ENCODE measurements at places on chromosomes 3 and 15.

- no peak for DNase-seq
Measured at GRCh38 chr3:180324791-180325190, 277.2 kb upstream of the TTC14 start.

DNA sequence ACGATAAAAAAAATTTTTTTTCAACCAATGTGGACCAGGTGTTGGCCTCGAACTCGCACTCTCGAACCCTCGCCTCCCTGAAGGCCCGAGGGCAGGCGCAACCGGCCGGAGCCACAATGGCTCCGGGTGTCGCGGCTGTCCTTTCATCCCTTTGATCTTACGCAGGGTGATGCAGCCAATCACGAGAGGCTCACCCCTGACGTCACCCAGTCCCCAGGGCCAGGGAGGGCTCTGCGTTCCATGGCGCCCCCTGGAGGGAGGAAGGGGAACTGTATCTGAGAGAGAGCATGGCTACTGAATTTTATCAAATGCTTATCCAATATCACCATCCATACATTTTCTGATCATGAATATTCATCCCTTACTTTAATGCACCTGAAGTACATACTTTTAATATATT is 15.4 kb upstream of the GMNC start:
- peak; percentile 43 for DNase-seq

GRCh38 chr3:126529585-126530170 is 5.7 kb downstream of the CHST13 start:
- DNase-seq: no peak

DNA sequence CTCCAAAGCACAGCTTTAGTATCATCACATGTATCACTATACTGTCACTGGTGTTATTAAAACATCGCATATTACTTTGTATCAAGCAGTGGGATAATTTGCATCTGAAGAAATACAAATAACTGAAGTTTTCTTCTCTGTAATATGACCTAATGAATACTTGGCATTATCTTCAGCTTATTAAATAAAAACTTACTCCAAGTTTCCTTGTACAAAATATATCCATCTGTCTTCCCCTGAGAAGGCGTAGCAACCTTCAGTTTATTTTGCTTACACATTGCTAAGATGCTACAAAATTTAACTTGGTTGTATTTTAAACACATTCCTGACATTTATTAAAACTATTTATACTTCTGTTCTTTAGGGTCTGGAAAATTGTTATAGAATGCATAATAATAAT is 13.7 kb downstream of the FGF7 start:
- DNase-seq: no peak

GRCh38 chr15:55707518-55707917 is 35.4 kb downstream of the PRTG start:
- no peak for DNase-seq

- no peak for DNase-seq
Measured at GRCh38 chr3:152706991-152707713, 127.8 kb upstream of the P2RY1 start.

GRCh38 chr15:29053006-29053405 is 167.2 kb downstream of the APBA2 start:
- no peak for DNase-seq

- peak; percentile 90 for DNase-seq
Measured at GRCh38 chr15:86624261-86625036, 544.8 kb downstream of the AGBL1 start.

DNA sequence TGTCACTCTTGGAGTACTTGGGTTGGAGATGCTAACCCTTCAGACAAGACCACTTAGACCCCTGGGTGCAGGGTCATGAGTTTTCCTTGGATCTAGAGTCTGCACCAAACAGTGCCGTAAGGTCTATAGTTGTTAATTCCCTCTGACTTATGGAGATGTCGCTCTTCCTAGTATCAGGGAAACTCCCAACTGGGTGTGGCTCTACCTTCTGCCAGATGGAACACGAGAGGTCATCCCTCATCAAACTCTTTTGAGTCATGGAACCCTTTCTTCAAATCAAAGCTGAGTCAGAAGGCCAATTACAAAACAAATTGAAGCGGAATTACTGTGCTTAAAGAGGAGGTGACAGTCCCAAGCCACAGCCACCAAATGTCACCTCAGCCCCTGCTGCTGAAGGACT is 514.9 kb upstream of the PROK2 start:
- no peak for DNase-seq

DNA sequence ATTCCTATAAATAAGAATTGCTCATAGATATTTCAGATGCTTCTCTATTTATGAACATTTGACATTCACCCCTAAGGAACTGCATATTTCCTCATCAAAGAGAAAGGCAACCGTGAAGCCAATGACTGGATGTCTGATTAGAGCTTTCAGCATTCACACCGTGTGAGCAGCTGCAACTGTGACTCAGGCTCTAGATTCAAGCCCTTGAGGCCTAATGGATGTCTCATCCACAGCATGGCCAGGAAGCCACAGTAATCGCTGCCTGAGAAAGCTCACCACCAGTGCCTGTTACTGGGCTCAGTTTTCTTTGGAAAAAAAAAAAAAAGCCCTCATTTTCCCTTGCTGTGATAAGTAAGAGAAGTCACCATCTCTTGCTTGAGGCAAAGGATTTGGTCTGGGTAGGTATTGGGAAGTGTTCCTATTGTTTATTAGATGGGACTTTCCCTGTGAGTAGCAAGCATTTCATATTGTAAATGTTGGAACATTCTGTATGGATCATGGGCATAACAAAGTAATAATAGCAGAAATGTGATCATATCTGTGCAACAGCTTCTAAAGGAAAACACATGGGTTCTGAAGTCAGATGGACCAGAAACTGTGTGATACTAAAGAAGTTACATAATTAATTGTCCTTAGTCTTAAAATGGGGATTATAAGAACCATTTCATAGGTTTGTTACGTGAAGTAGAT is 783.7 kb downstream of the AGBL1 start:
- DNase-seq: no peak

- no peak for DNase-seq
Measured at GRCh38 chr3:173221010-173221409, 80.0 kb upstream of the SPATA16 start.

- no peak for DNase-seq
Measured at GRCh38 chr3:72316501-72317279, 531.6 kb downstream of the SHQ1 start.

DNA sequence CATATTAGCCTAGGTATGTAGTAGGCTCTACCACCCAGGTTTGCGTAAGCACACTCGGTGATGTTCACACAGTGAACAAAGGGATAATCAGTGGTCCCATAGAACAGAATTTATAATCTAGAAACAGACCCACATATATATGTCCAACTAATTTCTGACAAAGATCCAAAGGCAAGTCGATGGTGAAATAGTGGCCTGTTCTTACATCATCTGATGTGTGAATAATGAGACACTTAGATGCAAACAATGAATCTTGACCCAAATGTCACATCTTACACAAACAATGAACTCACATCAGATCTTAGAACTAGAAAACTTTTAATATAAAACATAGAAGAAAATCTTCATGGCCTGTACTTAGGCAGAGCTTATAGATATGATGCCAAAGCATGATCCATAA is 17.6 kb upstream of the TM2D3 start:
- DNase-seq: no peak

GRCh38 chr3:30597131-30597768 is 9.2 kb upstream of the TGFBR2 start:
- no peak for DNase-seq

GRCh38 chr15:66778314-66778665 is 76.3 kb downstream of the SMAD6 start:
- DNase-seq: no peak

DNA sequence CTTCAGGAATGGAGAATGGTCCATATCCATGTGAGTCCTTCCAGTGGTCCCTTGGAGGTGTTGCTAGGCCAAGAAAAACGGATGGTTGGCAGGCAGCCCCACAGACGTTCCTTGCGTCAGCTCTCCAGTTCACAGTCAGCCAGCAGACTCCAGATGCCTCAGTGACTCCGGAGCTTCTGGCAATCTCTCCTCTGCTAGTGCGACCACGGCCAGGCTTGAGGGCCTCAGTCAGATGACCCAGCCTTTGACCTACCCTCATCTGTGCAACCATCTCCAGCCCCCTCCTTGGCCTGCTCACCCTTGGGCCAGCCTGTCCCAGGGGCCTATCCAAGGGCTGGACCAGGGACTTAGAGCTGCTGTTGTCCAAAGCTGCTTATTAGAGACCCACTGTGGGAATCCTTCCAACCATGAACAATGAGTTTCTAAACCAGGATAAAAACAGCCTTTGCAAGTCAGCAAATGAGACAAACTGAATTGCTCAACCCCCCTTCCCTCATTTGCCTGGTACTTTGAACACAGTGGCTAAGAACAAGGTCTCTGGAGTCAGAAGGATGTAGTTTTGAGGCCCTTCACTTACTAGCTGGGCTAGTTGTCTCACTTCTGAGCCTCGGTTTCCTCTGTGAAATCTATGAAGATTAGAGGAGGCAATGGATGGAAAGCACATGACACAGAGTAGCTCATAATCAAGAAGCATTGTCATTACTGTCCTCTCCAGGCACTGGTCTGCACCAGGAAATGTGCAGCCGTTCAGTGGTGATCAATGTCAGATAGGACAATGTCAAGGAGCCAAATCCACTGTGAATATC is 44.8 kb downstream of the ANP32A start:
- no peak for DNase-seq

DNA sequence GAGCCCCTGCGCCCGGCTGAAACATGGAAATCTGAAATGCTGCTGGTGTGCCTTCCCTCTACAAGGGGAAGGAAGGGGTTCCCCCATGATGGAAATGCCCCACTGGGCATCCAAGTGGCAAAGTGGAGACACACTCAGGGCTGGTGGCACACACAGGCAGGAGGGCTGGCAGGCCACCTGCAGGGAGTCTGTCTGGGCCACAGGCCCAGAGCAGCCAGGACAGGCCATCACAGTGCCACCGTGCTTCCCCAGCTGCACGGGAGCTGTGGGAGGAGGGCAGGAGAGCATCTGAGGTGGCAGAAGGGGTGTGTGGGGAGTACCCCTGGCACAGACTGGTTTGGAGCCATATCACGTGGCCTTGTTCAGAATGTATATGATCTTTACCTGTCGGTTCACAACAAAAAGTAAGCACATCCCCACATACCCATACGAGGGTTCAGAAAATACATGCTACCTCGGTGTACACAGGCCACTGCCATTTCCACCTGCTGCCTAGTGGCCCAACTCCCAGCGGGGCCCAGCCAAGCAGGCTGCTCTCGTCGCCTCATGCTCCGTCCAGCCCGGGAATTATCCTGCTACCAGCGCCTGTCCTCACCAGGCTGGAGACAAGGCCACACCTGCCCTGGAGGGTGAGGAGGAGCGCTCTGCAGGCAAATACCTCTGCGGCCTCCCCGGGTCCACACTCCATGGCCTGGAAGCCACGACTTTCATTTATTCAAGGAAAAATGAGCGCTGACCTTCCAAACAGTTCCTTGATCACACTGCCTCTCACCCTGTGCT is 22.6 kb upstream of the DUSP7 start:
- DNase-seq: no peak

DNA sequence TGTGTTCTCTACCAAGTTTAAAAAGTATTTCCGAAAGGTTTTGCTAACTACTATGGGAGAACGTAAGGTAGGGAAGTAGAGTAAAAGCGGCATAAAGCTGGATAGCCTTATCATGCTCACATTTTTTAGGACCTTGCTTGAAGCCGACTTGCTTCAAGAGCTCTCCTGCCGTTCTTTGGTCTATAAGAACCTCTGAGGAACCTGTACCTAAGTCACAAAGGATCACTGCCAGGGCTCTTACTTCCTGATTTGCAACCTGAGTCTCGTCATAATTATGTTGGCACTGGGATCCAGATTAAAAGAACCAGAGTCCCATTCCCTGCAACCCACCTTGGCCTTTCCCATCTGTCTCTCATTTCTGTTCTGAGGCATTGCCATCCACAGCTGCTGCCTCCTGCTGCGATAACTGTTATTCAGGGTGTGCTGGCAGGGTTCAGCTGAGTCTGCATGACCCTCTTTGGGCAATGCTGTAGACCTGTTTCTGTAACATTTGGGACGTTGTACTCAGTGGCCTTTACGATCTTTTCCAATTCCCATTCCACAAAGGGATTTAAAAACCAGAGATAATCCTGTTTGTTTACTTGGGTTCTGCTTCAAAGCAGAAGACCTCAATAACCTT is 131.0 kb upstream of the UMPS start:
- DNase-seq: no peak

- DNase-seq: peak; percentile 47
Measured at GRCh38 chr3:134357914-134358811, 16.1 kb downstream of the AMOTL2 start.

DNA sequence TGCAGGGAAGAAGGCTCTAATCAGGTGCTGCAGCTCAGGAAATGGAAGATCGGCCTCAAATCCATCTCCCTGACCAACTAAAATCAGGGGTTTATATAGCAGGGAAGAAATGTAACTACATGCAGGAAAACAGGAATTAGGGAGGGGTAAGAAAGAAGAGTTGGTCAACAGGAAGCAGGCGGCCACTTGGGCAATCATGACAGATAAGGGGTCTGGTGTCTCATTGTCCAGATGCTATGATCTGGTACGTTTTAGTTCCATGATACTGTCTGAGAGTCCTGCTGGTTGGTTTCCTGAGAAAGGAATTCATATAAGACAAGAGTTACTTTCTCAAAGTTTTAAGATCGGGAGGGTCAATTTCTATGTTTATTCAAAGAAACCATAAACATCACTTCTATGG is 24.2 kb downstream of the KATNBL1 start:
- no peak for DNase-seq

GRCh38 chr3:196519718-196520082 is 4.6 kb upstream of the SMCO1 start:
- peak; percentile 51 for DNase-seq

- DNase-seq: no peak
Measured at GRCh38 chr3:14480207-14481017, 59.7 kb downstream of the GRIP2 start.

DNA sequence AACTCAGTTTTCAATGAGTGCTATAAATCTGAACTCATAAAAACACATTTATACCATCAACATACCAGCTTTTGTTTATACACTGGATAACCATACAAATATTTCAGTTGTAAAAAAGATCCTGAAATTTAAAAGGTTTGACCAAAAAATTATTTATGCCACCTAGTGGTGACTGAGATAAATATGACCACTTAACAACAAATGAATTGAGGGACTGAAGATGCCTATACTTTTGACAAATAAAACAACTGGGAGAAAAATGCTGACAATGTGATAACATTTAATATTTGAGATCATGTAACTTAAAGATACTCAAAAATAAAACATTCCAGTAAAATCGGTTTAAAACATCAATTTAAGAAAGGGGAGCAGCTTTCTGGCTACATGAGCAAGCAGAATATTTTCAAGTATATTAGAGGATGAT is 30.4 kb downstream of the ATG3 start:
- DNase-seq: no peak

- no peak for DNase-seq
Measured at GRCh38 chr15:55589287-55589686, 1.1 kb upstream of the PYGO1 start.

DNA sequence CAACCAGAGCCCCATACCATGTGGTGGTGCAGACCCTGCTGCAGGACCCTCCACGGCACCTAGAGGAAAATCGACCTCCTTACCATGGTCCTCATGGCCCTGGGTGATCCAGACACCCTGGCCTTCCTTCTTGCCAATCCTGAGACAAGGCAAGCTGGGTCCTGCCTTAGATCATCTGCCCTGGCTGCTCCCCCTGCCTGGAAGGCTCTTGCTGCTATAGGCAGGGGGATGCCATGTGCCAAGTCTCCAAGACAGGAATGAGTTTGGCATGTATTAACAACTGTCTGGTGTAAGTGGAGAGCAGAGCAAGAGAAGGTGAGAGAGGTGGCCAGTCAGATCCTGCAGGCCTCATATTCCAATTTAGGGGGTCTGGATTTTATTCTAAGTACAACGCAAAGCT is 7.5 kb downstream of the HEG1 start:
- no peak for DNase-seq

- DNase-seq: no peak
Measured at GRCh38 chr3:143771258-143771657, 77.0 kb downstream of the SLC9A9 start.

Measured in activated CD4-positive, alpha-beta T cell treated with anti-CD3 and anti-CD28 coated beads for 36 hours (primary cell).